ENCODE measurements at places on chromosomes 4 and X.

GRCh38 chr4:185837415-185838103 is 25.6 kb upstream of the SORBS2 start:
- no peak for DNase-seq

GRCh38 chr4:88523325-88524129 is at the start of gene PYURF:
Gene PYURF, minus strand, starts transcription at chr4:88523776. Its CDS starts 76 bp downstream, at chr4:88523700.
- peak; percentile 85 for DNase-seq

GRCh38 chr4:9870165-9870790 is 88.8 kb downstream of the DRD5 start:
- DNase-seq, result no peak

GRCh38 chr4:108795733-108796132 is 32.9 kb upstream of the ETNPPL start:
- no peak for DNase-seq

- no peak for DNase-seq
Measured at GRCh38 chrX:46588263-46588662, 14.7 kb downstream of the CHST7 start.

- DNase-seq, result no peak
Measured at GRCh38 chr4:81356621-81357020, 115.1 kb downstream of the RASGEF1B start.

DNA sequence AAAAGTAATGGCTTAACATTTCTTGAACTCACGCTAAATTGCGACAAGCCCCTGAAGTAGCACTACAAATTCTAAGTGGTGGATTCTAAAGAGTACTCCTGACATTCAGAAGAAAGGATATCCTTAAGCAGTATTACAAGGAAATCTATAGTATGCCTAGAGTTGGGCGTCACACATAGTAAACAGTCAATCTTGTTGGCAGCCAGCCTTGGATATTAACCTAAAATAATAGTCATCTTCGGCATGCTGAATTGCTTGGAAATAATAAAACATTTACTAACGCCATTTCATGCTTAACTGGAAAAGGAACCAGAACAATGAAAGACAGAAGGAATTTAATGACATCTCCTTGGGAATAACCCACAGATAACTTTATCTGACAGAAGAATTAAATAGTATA is 18.6 kb downstream of the ATP8A1 start:
- DNase-seq, result no peak

GRCh38 chr4:90641861-90642599 is 514.8 kb downstream of the CCSER1 start:
- no peak for DNase-seq
